ENCODE measurements at places on chromosomes 12 and 14.

DNA sequence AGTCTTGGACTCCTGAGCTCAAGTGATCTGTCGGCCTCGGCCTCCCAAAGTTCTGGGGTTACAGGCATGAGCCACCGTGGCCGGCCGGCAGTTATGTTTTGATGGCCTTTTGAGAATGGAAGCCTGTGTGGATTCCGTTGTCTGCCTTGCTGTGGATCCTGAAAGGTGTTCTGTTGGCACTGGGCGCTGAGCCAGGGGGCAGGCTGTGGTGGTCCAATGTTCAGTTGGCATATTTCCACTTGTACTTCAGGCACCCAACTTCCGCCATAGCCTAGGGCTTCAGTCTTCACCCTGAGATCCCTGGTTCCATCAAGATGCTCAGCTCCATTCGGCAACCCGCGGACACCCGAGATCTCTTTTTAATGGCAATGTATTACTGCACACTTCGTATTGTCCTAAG, 6.3 kb upstream of the RPLP0 start:
- no peak for DNase-seq

GRCh38 chr12:14577344-14577743, 9.7 kb upstream of the PLBD1 start:
- DNase-seq = no peak

DNA sequence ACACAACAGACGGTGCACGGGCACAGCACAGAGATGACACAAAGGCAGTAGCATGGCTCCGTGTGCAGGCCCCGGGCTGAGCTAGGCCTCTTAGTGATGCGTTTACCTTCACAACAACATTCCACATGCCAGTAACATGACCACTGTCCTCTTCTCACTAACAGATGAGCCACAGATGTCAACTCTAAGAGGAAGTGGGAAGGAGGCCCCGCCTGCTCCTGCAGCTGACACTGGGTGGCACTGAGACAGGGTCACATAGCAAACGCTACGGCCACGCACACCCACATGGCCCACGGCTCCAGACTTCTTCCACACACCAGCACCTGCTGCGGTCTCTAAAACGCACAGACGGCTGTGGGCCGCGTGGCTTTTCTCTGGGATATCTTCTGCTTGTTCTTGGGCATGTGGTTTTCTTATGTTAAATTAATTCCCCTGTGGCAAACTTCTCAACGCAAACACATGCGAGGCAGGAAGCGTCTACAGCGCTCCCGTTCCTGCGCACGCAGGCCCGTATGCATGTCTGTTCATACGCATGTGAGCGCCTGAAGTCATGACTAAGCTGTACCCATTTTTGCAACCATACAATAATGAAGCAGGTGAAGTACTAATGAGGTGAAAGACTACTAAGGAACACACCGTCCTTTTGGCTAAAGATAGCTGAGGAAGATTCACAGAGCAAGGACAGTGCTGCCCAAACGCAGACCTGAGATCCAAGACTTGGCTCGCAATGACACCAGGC, 26.8 kb downstream of the AMN start:
- DNase-seq = no peak

DNA sequence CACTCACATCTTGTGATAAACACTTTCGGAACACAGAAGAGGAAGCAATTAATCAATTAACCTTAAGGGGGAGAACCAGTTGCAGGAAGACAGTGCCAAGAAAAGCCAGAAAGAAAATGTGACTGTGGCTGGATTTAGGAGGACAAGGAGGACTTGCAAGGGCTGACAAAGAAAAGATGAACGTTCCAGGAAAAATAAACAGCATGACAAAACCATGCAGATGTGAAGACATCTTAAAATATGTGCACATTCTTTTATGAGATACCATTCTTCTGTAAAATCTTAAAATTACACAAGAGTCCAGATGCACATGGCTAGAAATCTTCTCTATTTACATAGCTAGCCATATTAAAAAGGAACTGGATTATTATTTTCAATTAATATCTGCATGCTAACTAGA, 33.4 kb downstream of the KITLG start:
- DNase-seq = no peak

DNA sequence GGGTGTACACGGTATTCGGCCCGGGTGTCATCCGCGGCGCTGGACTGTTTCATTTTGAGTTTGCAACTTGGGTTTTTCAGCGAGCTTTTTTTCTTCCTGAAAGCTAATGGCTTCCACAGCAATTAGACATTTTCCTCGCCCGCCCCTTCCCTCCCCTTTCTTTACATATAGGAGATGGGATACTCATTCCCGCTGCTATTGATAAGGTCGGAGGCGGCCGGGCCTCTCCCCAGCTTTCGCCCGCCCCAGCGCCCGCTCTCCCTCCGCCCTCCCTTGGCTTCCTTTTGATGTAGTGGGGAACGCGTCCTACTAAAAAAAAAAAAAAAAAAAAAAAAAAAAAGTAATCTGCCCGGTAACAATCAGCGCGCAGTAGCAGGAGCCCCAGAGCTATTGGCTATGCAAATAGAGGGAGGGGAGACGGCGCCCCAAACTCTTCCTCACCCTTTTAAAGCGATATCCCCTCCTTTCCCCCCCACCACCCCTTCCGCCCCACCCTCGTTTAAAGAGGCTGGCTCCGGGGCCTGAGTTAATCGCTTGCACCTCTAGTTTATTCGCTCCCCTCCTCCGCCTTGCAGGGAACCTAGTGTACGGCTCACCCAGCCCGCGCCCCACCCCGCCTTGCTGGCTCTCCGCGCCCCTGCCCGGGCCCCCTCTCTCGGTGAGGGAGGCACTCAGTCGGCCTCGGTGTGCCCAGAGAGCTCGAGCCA, 1.7 kb upstream of the CCND2 start:
- peak; percentile 46 for DNase-seq

GRCh38 chr12:94621662-94622359, 28.5 kb downstream of the TMCC3 start:
- peak; percentile 25 for DNase-seq

GRCh38 chr12:8096281-8096915, 14.3 kb downstream of the NECAP1 start:
- DNase-seq = no peak

GRCh38 chr12:823028-823698, 70.8 kb downstream of the WNK1 start:
- no peak for DNase-seq

GRCh38 chr14:83847102-83847501, 1682.8 kb upstream of the FLRT2 start:
- no peak for DNase-seq

DNA sequence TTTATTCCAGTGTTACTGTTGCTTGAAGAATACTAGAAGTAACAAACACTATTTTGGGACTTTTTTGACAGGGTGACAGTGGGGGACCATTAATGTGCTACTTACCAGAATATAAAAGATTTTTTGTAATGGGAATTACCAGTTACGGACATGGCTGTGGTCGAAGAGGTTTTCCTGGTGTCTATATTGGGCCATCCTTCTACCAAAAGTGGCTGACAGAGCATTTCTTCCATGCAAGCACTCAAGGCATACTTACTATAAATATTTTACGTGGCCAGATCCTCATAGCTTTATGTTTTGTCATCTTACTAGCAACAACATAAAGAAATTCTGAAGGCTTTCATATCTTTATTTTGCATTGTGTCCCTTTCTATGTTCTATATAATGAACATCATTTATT, 44.5 kb downstream of the TMPRSS12 start:
- DNase-seq = no peak

DNA sequence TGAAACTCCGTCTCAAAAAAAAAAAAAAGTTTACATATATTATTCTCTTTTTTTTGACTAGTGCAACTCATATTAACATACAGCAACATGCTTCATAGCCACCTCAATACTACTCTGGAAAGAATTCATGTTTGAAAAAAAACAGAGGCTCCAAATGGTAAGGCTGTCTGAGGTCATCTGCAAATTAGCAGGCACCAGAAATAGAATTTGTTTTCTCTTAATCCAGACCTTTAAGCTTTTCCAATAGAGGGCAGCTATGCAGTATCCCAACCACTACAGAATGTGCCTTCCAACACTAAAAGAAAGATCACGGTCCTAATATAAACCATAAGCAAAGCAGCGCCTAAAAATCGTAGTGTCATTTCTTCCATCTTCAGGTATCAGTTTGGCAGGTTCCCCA, 12.0 kb downstream of the C2CD5 start:
- no peak for DNase-seq

DNA sequence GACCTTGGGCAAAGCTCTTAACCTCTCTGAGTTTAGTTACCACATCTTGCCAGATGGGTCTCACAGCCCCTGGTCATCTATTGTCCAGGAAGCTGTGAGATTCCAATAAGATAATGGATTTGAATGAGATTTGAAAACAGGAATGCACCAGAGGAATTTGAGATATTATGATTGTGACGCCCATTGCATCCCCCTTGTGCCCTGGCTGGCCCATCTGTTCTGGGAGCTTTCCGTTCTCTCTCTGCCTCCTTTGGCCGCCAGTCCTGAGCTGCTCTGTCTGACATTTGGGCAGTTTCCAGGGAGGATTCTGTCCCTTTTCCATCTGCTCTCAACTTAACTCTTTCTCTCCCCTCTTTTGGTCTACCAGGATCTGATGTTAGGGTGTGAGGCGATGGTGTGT, 24.6 kb downstream of the SRRM4 start:
- DNase-seq = no peak

DNA sequence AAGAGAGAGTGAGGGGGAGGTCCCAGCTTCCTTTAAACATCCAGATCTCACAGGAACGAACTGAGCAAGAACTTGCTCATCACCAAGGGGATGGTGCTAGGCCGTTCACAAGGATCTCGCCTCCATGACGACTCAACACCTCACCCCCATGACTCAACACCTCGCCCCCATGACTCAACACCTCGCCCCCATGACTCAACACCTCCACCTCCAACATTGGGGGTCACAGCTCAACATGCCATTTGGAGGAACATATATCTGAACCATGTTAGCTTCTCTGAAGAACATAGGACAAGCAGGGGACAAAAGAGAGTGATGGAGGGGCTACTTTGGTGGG, 66.0 kb upstream of the LHX5 start:
- no peak for DNase-seq

GRCh38 chr14:95396221-95396620, 76.5 kb upstream of the CLMN start:
- no peak for DNase-seq

- no peak for DNase-seq
These were observed 23.1 kb upstream of the C12orf42 start for GRCh38 chr12:103518899-103519298.

DNA sequence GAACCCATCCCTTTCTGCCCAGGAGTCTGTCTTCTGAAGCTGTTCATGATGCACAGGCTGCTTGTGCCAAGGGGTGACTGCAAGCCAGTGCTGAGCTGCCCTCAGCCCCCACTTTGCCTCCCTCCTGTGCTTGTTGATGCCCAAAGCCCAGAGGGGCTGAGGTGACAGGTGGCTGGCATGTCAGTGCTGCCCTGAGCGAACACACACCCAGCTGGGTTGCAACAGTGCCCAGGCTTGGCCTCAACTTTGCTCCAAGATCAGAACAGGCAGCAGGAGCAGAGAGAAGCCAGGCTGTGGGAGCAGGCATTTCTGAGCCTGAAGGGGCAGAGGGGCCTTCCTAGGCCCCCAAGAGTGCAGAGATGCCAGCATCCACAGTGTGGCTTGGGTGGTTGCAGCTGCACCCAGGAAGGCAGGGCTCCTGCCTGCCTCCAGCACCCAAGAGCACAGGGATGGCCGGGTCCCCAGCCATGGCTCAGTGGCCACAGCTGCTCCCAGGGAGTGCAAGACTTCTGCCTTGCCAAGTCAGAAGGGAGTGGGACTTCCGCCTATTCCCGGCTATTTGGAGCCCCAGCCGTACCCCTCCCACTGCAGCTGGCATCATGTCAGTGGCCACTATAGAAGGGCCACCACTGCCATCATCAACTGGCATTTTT, 83.1 kb downstream of the SLC16A7 start:
- DNase-seq = no peak

DNA sequence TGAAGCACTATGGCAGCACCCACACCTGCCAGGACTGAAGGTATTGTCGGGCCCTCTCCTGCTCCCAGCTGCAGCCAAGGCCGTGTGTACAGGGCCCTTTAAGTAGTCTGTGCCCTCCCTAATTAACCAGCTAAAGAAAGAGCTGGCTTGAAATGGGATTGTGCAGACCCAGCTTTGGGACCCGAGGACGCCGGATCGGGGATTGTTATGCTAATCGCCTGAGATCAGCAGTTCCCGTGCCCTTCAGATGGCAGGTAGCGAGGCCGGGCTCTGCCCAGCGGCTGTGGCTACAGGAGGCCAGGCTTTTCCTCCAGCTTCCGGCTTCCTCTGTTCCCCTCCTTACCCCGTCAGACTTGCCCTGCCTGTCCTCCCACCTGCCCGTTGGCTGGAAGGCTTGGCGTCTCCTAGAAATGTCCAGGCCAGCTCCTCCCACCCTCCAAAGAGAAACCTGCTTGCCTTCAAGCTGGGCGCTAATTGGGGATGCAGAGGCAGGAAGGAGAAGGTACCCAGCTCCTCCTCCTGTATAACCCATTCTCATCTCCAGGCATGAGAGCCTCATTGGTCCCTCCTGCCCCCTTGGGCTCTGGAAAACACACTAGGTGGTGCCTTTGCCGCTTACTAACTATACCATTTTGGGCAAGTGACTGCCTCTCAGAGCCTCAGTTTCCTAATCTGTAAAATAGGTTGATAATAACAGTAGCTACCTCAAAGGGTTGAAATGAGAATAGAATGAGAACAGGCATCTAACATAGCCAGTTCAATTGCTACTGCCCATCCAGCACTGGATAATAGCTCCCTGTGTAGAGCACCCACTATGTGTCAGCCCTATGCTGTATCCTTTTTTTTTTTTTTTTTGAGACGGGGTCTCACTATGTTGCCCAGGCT, 25.8 kb upstream of the MSI1 start:
- no peak for DNase-seq

DNA sequence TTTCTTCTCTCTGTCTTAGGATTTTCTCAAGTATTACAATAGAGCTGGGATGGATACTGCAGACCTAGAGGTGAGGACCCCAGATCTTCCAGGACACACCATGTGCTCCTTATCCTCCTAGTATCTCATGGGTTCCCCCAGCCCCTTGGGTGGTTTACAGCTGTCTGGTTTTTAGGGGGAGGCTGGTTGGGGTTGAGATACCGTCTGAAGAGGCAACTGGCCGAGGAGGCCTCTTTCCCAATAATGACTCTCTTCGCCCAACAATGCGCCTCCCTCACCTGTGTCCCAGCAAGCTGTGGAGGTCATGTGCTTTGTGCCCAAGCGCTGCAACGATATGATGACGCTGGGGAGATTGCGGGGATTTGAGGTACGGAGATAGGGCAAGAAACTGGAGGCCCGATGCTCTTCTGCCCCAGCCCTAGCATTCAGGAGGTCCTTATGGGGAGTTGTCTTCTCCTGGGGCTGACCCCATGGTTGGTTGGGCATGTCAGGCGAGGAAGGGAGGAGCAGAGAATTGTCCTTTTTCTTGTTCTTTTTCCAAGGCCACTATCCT, 3.8 kb downstream of the ARHGEF25 start:
- DNase-seq = no peak

DNA sequence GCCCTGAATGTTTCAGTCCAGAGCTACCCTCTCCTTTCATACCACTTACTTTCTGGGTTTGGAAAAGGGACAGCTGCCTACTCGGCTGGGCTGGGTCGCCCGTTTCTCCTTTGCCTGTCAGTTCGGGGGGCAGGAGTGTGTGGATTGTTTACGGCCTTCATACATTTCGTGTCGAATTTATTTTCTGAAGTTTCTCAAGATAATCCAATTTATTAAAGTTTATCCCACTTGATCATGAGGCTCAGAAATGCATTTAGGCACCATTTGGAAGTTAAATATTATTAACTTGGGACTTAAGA, 608 bp downstream of the ZNF410 start:
- DNase-seq = peak; percentile 37

All from cardiac muscle cell (in vitro differentiated cells and primary cell).